ENCODE measurements at places on chromosomes 6 and 20.
A peak's percentile ranks its signal among the peaks of the same experiment; 100 is the strongest.

GRCh38 chr20:34577061-34577460 lies 18.5 kb downstream of the MAP1LC3A start:
- DNase-seq = no peak

GRCh38 chr6:121723623-121724022 lies 288.2 kb downstream of the GJA1 start:
- no peak for DNase-seq

- DNase-seq = no peak
Measured at GRCh38 chr6:3615391-3616380, 135.8 kb downstream of the PXDC1 start.

- DNase-seq = no peak
Measured at GRCh38 chr6:135540207-135540840, 42.8 kb upstream of the AHI1 start.

DNA sequence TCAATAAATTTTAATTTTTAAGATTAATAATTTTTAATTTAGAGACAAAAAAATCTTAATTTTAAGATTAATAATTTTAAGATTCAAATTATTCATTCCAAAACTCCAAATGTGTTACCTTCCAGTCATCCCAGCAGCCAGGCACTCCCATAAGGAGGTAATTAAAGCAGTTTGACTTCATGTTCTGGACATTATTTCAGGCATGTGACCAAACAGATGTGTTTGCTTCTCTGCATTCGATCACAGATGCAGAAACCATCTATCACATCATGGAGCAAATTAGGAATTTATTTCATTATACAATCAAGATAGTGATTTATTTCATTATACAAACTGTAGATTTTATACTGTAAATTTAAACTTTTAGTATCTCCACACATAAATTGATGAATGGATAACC lies 150.3 kb downstream of the AKAP7 start:
- DNase-seq = no peak

DNA sequence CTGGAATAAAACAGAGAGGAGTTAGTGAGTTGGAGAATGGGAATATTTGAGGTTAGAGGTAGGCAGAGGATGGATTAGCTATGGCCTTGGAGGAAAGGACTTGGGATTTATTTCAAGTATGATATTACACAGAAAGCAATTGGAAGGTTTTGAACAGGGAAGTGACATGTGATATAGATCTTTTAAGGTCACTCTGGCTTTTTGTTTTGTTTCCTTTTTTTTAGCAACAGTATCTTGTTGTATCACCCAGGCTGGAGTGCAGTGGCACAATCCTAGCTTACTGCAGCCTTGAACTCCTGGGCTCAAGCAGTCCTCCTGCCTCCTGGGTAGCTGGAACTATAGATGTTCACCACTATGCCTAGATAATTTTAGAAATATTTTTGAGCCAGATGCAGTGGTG lies 190.3 kb downstream of the UTRN start:
- no peak for DNase-seq

GRCh38 chr20:64209148-64209547 lies 44.9 kb downstream of the MYT1 start:
- no peak for DNase-seq

DNA sequence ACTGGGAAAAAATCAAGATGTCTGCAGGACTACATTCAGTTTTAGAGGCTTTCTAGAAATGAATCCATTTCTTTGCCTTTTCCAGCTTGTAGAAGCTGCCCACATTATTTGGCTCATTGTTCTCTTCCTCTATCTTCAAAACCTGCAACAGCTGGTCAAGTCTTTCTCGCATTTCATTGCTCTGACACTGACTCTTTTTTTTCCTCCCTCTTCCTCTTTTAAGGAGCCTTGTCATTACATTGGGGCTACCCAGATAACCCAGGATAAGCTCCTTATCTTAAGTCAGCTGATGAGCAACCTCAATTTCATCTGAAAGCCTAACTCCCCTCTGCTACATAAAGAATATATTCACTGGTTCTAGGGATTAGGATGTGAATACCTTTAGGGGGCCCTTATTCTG lies 53.2 kb upstream of the CEP162 start:
- no peak for DNase-seq

DNA sequence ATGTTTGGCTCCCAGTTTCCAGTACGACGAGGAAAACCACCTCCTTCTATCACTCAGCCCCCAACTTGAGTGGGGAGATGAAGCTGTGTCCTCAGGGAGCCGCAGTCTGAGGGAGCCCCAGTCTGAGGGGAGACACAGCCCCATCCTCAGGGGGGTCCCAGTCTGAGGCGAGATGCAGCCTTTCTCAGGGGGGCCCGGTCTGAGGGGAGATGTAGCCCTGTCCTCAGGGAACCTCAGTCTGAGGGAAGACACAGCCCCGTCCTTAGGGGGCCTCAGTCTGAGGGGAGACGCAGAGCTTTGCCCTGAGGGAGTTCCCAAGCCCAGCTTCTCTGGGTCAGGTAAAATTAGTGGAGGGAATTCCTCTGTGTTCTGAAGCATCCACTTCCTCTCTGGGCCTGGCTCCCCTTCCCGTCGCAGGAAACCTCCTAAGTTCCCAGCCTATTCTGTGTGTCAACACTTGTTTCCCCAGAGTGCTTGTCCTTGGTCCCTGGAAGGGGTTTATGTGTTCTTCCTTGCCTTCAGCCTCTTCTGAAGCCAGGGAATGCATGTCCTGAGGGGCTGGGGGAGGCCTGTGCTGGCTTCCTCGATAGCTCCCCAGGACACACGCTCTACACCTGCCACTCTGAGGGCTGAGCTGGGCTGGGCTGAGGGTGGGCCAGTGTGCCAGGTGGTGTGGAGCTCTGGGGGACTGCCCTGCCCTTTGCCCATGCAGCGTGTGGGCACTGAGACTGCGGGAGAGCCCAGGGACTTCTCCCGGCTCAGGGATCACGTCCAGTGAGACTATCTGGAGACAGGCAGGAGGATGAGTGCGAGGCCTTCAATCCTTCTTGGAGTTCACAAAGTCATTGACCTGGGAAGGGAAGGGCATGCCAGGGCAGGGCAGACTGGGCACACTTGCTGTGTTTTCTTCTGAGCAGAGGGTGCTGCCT lies 55.4 kb downstream of the VEGFA start:
- DNase-seq = no peak

DNA sequence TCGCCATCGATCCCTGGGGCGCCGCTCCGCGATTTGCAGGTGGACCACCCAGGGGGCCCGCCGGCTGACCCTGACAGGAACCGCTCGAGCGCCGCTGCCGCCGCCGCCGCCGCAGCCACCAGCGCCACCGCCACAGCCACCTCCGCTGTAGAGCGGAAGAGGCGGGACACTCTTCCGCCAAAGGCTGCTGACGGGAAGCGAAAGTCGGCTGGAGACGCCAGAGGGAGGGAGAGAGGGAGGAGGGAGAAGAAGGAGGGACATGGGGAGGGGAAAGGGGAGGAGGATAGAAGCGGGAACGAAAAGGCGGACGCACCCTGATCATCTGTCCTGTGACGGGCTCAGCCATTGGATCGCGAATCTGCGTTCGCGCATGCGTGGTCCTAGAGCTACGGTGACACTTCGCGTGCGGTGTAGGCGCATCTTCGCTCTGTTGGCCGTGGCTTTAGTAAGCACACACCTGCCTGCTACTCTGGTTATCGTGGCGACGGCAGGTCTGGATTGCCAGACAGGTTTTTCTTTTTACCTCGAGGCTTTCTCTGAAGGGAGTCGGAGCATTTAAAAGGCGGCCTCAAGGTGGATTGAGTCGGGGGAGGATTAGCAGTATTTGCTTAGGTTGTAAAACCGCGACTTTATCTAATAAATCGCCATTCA lies at the start of gene TMEM30A:
Gene TMEM30A, minus strand, starts transcription at position 161 of the 651 bp plus-strand sequence. Its CDS starts 154 bp downstream, at position 7.
- DNase-seq = peak; percentile 90

DNA sequence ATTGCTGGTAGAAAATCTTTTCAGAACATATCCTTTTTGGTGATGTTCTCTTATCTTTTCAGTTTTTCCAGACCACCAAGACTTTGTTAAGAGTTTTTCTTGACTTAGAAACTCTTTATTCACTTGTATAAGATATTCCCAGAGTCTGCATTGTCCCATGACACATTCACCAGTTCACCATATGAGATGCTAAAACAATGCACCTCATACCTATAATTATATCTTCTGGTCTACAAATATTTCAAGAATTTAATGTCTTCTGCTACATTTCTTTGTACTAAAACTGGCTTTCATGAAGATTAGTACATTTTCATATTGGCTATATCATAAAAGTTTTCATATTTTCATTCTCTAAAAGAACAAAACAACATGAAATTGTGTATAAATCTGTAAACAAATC lies 111.3 kb downstream of the ADGRG6 start:
- DNase-seq = no peak

Measured in stimulated activated CD4-positive, alpha-beta T cell treated with anti-CD3 and anti-CD28 coated beads, TNF-alpha, amount 100 ng/mL, for 4 hours (primary cell).